ENCODE measurements at places on chromosomes 4 and X.

DNA sequence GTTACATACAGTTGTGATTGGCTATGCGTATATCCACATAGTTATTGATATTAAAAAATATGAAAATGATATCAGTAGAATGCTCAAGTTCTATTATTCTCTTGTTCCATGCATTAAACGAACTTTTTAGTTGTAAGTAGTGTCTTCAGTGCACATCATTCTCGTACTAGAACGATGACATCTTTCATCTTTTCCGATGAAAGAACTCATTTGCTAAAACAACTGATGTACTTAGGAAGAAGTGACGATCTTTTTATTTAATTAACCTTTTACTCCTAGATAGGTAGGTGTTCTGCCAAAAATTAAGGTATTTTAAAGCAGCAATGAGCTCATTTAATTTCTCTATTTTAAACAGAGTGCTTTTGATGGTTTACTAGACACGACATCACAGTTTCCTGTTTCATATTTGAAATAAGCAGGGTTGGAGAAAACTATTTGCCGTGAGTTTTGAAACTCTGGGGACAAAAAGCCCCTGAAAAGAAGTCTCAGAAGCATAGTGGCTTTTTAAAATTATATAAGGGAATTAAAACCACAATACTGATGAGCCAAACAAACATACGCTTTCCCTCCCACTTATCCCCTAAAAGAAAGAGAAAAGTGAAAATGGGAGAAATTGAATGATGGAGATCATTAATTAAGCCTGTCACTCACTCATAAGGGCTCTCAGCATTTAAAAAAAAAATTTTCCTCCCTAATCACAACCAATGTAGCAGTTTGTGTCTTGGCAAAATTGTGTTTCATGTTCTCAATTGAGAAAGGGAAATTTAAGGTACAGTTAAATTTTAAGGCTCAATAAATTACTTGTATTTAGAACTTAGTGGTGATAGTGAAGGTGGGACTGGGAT, 25.6 kb downstream of the SPRY1 start:
- DNase-seq: no peak

GRCh38 chrX:48458711-48459110, 11.3 kb downstream of the SLC38A5 start:
- DNase-seq: no peak

DNA sequence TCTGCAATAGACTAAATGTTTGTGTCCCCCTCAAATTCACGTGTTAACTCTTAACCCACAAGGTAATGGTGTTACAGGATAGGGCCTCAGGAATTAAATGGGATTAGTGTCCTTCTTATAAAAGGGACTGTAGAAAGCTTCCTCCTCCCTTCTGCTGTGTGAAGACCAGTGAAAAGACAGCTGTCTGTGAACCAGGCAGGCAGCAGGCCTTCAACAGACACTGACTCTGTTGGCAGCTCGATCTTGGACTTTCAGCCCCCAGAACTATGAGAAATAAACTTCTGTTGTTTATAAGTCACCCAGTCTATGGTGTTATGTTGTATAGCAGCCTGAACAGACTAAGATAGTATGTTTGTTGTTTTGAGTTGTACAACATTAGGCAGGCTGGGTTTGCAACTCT, 208.1 kb downstream of the GBA3 start:
- no peak for DNase-seq

- no peak for DNase-seq
Observed at GRCh38 chrX:130418740-130419139, 17.0 kb downstream of the RBMX2 start.

DNA sequence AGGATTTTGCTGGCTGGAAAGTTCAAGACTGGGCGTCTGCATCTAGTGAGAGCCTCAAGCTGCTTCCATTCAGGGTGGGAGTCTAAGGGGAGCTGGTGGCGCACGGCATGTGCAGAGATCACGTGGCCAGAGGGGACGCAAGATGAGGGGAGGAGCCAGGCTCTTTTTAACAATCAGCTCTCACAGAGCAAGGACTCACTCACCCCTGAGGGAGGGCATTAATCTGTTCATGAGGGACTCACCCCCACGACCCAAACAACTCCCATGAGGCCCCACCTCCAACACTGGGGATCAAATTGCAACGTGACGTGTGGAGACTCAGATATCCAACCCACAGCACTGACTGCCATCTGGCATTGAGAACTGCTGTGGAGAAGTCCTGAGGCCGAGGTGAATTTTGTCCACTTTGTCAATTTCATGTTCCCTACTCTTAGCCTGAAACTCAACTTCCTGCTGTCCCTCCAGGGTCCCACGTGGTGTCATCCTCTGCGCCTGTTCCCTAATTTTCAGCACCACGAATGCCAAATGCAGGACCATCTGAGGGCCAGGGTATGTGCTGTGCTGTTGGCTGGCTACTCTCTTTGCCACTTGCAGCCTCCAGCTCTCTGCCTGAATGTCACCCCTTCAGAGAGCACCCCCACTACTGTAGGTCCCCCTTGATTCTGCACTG, 5.6 kb downstream of the ZFP92 start:
- DNase-seq: no peak

DNA sequence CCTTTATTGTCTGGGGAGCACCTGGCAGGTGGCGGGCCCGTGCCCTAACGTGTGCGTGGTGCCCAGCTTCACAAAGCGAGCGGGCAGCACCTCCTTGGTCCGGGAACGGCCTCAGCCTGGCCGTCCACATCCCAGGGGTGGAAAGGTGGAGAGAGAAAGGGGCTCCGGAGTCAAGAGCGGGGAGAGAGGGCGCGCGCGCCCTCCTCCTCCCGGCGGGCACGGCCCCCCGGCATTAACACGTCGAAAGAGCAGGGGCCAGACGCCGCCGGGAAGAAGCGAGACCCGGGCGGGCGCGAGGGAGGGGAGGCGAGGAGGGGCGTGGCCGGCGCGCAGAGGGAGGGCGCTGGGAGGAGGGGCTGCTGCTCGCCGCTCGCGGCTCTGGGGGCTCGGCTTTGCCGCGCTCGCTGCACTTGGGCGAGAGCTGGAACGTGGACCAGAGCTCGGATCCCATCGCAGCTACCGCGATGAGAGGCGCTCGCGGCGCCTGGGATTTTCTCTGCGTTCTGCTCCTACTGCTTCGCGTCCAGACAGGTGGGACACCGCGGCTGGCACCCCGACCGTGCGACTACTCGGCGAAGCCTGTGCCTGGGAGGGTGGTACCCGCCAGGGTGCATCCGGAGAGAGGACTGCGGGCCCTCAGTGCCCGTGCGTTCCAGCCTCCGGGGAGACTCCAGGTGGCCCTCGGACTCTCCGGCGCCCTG, at the start of gene KIT:
TSS of gene KIT (plus strand) at position 407 of the 701 bp plus-strand sequence. CDS start at position 465, 58 bp downstream.
- DNase-seq: no peak

- DNase-seq: no peak
Observed at GRCh38 chr4:7752649-7753048, 187.0 kb downstream of the AFAP1 start.

DNA sequence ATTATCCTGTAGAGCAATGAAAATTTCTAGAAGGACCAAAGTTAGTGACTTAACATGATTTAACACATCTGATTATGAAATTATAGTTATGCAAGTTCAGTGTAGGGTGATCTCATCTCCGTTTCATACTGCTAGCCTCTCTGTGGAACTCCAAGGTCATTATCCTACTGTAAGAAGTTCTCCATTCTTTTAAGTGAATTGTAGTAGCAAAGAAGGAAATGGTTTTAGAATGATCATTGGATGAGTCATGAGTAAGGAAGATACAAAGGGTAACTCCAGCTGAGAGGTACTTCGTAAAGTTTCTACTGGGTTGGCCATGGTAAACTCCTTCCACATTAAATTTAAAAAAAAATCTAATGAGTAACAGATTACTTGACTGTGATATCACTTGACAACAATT, 215.0 kb upstream of the GIMD1 start:
- no peak for DNase-seq

DNA sequence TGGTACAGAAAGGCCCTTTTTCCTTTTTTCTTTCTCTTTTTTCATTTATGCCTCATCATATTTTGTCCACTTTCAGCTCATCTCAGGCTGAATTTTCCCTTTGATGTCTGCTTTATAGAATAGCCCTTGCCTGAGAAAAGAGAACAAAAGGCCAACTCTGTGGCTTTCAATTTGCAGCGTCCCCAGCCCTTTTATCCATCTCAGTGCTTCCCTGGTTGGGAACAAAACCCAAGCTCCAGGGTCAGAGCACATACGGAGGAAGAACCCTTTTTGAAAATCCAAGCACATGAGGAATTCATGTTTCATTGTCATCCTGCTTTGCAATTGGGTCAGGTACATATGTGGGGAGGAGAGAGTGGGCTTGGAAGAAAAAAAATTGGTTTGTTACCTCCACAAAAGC, 47.5 kb downstream of the TMEM164 start:
- no peak for DNase-seq

GRCh38 chr4:181601103-181601502, 642.1 kb upstream of the TENM3 start:
- no peak for DNase-seq

- DNase-seq: no peak
Observed at GRCh38 chrX:155148724-155149537, 67.3 kb upstream of the VBP1 start.
